ENCODE measurements at places on chromosomes 1 and 21.
A peak's percentile ranks its signal among the peaks of the same experiment; 100 is the strongest.

DNA sequence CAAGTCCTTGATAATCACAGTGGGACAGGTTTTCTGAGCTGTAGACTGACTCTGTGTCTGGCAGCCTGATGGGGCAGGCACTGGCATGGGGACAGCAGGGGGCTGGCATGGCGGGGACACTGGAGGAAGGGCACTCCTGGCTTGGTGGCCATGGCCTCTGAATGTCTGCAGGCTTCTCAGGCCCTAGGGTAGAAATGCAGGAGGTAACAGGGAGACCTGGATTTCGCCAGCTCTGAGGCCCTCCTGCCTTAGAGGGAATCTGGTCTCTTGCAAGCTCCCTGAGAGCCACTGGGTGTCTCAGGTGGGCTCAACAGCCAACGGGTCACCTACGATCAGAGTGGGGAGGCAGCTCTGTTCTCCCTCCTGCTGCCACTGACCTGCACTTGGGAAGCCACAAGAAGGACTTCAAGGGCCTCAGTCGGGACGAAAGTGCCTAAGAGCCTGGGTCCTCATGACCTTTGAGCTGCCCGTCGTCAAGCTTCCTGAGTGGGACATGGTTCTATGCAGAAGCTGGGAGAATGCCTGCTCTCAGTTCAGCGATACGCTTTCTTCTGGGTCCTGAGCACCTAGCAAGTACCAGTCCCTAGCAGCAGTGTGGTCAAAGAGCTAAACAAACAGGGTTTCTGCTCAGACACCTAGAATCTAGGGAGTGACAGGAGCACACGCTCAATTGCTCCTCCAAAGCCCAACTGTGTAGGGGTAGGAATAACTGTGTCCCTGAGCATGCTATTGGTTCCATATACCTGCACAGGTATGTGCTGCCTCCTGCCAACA, 569.0 kb downstream of the PTPRU start:
- no peak for DNase-seq

GRCh38 chr1:58911841-58912499, 128.1 kb upstream of the JUN start:
- DNase-seq: no peak

DNA sequence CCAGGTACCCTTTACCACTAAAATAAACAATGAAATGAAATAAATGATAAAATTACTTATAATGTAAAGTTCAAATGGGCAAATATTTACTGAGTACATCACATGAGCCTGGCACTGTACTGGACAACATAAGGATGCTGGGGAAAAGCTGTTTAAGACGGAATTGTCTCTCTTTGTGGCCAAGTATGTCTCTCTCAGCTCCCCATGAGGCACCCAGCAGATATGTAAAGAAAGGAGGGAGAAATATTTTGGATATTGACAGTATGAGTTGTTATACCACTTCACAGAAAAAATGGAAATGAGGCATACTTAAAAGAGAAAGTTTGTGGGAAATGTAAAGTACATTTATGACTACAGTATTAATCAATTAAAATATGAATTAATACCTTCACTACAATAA, 1.0 kb upstream of the TNFSF4 start:
- no peak for DNase-seq

GRCh38 chr1:102032534-102032933, 35.8 kb upstream of the OLFM3 start:
- DNase-seq: no peak

DNA sequence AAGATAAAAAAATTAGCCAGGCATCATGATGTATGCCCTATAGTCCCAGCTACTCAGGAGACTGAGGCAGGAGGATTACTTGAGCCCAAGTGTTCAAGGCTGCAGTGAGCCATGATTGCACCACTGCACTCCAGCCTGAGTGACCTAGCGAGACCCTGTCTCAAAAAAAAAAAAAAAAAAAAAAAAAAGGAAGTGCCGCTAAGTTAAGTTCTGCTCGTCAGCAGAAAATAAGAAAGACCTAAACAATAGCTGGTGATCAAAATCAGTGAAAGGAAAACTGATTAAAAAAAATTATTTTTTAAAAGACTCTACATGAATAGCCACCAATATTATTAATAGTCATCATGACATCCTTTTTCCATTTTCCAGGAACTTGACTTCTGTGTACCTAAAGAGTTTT, 44.2 kb upstream of the MTR start:
- DNase-seq: no peak

GRCh38 chr1:15698201-15698600, 14.1 kb downstream of the PLEKHM2 start:
- no peak for DNase-seq

DNA sequence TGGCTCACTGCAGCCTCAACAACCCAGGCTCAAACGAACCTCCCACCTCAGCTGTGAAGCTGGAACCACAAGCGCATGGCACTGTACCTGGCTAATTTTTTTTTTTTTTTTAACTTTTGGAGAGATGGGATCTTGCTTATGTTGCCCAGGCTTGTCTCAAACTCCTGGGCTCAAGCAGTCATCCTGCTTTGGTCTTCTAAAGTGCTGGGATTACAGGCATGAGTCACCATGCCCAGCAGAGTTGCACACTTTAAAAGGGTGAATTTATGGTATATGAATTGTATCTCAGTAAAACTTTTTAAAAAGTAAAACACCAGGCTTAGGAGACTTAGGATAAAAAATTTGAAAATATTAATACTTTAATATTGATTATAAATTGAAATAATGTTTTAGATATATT, 99.1 kb downstream of the CLEC20A start:
- no peak for DNase-seq

- DNase-seq: peak; percentile 45
These were observed 74.3 kb upstream of the PAX7 start for GRCh38 chr1:18556364-18556763.

- DNase-seq: no peak
These were observed 27.6 kb downstream of the IPP start for GRCh38 chr1:45722809-45723208.

DNA sequence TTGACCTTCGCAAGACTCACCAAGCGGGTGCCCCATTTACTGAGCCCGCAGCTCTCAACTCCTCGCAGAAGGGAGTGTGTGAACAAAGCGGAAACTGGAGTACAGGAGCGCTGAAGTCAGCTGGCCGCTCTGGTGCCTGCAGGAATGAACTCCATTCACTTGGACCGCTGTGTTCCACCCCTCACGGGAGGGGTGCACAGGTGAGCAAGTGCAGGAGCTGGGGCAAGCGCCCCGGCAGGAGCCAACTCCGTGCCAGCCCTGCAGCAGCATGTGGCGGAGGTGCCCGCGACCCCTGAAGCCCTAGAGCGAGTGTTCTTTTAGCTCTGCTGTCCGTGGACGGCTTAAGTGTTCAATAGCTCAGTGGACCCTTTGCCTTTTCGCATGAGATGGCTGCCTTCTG, 471.6 kb upstream of the ADGRL4 start:
- no peak for DNase-seq

- peak; percentile 62 for DNase-seq
These were observed 16.5 kb downstream of the STK40 start for GRCh38 chr1:36369061-36369861.

DNA sequence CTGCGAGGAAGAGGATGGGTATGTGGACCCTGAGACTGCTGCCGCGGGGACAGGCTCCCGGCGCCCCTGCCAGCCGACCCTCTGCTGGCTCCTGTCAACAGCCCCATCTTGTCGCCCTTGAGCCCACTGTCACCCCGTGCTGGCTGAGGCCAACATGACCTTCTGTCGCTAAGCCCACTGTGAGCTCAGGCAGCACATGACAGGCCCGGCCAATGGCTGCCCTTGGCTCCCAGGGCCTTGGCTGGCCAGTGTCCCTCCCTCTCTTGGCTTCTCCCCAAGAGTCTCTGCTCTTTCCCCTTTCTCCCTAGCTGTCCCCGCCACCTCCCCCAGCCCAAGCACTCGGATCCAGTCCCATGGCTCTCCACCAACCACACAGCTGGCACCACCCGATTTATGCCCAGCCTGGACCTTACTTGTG, 3.5 kb downstream of the PEX10 start:
- no peak for DNase-seq

DNA sequence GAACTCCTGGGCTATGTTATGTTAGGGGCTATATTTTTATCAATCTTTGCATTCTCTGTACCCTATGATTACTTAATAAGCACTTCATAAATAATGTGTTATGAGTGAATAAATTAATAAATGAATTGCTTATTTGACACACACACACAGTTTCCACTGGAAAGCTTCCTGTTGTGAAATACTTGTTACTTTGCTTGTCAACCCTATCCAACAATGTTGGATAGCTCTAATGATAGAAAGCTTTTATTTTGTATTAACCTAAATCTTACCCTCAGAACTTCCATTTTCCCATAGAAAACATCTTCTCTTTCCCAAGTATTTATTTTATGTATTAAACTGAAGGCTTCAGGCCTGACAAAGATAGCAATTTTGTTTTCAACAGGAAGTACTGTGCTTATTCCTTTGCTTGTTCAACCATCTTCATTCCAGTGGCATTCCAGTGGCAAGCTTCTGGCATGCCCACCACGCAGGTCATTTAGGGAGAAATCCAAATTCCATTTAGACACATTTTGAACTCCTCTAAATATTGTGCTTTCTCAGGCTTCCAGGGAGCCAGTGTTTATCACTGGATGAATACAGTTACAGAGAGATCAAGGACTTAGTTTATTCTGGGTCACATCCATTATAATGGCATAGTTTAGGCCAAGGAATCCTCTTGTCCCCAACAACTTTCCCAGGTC, 134.4 kb downstream of the TGFB2 start:
- no peak for DNase-seq

DNA sequence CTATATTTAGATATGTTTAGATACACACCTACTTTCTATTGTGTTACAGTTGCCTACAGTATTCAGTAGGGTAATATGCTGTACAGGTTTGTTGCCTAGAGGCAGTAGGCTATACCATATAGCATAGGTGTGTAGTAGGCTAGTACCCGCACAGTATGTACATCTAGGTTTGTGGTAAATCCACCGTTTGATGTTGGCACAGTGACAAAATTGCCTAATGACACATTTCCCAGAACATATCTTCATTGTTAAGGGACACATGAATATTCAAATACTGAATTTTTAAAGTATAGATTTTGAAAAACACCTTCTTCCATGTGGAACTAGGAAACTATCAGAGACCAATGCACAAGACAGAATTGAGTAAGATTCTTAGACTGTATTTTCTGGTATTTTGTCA, 22.6 kb upstream of the PDC start:
- DNase-seq: no peak

DNA sequence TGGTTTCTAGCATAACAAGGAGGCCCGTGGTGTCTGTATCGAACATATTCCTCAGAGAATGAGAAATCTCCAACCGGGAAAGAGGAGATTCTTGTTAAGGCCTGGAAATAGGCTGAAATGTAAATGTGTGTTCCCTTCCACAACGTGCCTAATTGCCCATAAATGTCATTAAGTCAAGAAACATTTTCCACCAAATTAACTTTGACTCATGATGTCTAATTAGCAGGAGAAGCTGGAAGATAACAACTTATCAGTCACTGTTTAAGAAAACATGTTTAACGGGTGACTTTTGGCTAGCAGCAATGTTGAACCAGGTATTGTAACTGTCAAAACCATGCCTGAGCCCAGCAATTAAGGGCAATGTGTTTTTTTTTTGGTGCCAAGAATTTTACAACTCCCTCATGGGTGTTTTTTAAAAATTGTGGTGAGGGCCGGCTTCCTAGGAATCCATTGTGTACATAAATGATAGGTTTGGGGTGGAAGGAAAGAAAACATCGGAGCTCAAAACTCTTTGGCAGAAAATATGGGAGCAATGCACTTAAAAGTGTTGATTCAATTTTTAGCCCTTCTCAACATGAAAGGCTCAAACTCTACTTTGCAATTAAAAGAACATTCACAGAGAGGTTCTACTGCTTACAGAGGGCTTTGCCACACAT, 67.0 kb downstream of the OLIG1 start:
- peak; percentile 45 for DNase-seq

DNA sequence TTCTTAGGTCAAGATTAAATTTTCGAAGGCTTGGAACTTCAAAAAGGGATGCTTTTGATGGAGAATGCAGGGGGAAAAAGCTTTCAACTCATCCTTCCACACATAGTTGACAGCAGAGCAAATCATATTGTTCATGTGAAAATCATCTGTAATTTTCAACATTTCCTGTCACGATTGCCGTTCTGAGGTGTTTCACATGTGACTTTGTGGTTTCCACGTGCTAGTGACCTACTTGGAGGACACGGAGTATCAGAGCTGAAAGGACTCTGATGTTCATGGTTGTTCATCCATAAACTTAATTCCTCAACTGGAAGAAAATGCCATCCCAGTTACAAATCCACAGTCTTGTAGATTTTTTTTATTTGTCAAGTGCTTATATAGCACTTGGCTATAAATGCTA, 79.1 kb downstream of the ZP4 start:
- no peak for DNase-seq

DNA sequence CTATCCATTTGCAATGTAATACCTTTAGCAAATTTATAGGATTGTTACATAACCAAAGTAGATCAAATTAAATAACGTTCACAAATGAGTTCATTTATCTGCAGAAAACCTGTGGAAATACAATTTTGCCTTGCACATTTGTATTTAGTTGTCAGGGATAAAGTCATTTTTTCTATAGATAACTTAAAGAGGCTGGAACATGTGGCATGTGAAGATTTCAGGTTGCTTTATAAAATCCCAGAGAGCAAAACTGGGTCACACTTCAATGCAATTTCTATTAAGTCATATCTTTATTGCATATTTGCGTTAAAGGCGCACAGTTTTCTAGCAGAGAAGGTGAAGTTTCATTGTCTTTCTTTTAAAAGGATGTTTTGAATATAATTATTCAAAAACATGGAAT, 342.4 kb downstream of the USP25 start:
- no peak for DNase-seq

DNA sequence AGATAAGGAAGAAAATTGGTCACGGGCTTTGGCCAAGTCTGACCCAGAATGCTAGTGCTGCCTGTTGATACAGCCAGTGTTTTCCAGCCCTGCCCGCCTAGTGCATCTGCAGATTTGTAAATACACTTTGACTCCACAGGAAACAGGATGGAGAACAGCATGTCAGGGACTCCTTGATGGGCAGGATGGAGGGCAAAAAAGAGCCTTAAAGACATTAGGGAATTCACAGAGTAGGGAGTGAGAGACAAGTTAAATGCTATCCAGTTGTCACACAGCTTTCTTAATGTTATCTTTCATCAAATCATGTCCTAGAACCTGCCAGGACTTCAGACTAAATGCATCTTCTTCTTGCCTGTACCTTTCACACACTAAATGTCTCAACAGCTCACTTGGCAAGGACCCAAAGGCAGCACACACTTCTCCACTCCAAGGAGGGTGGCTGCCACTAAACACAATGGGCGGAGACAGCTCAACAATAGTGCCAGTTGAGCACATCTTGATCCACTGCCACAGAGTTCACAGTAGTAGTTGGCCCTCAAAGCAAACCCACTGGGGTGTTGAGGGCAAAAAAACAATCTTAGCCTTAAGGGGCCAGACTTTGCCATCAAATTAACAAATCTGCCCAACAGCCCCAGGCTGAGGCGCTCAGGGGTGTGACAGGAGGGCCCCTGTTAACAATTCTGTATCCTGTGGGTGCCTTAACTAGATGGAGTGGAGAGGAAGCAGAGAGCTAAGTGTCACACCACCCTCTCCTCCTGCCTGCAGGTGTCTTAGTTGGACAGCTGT, 2.7 kb downstream of the HIVEP3 start:
- DNase-seq: no peak
